T-helper 9 cell (primary cell): ENCODE measurements at places on chromosomes 13 and 19.

DNA sequence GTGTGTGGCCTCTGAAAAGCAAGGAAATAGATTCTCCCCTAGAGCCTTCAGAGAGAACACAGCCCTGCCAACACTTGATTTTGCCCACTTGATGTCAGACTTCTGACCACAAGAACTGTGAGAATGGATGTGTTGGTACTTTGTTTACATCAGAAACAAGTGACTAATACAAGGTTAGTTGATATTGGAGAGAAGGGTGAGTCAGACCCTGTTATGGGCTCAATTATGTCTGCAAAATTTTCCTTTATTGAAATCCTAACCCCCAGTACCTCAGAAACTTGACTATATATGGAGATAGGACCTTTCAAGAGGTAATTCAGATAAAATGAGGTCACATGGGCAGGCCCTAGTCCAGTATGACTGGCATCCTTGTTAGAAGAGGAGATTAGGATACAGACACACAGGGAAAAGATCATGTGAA lies 226.7 kb downstream of the RFC3 start:
- DNase-seq: no peak

DNA sequence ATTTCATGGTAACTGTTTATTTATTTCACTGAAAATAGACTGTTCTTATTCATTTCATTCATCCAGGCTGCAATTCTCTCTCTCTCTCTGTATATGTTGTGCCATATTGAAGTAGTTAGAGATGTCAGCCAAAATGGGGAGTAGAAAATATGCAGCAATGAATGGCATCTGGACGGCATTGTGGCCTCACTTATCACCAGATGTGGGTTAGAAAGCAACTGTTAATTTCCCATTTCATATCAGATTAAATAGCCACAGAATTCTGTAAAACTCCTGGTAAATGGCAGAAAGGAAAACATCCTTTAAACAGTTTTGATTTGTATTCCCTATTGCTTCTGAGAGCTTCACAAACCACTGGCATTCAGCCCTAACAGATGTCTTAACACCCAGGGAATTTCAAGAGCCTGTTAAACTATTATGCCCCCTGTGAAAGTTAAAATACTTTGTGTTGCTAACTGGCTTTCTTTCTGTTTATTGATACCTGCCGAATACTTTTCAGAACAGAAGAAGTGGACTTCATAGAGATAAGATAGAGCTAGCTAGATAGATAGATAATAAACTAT lies 1763.3 kb upstream of the MIR17HG start:
- DNase-seq: no peak

GRCh38 chr19:28501976-28502375 lies 711.0 kb downstream of the UQCRFS1 start:
- no peak for DNase-seq

DNA sequence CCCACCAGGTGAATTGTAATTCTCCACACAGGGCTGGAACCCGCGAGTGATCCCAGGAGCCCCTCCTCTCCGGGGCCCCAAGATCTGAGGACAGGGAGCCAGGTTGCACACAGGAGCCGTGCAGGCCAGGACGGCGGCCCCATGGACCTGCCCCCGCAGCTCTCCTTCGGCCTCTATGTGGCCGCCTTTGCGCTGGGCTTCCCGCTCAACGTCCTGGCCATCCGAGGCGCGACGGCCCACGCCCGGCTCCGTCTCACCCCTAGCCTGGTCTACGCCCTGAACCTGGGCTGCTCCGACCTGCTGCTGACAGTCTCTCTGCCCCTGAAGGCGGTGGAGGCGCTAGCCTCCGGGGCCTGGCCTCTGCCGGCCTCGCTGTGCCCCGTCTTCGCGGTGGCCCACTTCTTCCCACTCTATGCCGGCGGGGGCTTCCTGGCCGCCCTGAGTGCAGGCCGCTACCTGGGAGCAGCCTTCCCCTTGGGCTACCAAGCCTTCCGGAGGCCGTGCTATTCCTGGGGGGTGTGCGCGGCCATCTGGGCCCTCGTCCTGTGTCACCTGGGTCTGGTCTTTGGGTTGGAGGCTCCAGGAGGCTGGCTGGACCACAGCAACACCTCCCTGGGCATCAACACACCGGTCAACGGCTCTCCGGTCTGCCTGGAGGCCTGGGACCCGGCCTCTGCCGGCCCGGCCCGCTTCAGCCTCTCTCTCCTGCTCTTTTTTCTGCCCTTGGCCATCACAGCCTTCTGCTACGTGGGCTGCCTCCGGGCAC lies 3.9 kb downstream of the FFAR1 start:
- DNase-seq: no peak

GRCh38 chr19:57227502-57227901 lies 3.3 kb upstream of the AURKC start:
- no peak for DNase-seq

DNA sequence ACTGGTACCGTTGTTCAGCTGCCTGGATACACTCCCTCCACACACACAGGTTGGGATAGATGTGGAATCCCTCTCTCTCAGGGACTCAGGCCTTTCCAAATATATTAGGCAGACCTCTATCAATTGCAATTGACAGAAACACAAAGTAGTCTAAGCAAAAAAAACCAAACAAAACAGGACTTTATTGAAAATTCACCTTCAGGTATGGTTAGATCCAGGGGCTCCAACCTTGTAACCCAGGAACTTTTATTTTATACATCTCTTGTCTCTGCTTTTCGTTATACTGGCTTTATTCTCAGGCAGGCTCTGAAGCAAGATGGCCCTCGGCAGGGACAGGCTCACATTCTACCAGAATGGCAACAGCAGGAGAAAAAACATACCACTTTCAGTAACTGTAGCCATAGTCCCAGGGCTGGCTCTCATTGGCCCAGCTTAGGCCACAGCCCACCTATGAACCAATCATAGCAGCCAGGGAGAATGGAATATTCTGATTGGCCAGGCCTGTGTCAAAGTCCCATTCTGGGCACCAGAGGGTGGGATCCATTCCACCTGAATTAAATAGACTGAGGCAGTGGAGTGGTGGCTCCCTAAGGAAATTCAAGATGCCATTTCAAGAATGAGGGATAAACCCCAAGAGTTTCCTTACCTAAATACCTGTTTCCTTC lies 13.1 kb upstream of the CEACAM19 start:
- DNase-seq: no peak

GRCh38 chr13:39257642-39258041 lies 219.4 kb downstream of the NHLRC3 start:
- no peak for DNase-seq

DNA sequence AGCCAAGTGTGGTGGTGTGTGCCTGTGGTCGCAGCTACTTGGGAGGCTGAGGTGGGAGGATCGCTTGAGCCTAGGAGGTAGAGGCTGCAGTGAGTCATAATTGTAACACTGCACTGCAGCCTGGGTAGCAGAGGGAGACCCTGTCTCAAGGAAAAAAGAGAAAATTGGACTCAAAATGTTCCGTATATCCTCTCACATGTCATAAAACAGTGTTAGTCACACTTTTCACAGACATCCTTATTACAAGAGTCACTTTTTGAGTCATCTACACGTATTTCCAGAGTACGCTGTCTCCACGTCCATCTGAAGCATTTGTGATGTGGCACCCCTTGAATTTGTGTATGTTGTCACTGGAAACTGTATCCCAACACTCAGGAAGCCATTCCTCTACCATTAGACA lies 133.0 kb downstream of the SIPA1L3 start:
- DNase-seq: no peak
